Keratinocyte (primary cell): ENCODE measurements at places on chromosomes 5 and 9. TPM values are rescaled to one million over a fixed set of nuclear protein-coding genes. Genes with fewer than 3 reads are reported as not detected.

DNA sequence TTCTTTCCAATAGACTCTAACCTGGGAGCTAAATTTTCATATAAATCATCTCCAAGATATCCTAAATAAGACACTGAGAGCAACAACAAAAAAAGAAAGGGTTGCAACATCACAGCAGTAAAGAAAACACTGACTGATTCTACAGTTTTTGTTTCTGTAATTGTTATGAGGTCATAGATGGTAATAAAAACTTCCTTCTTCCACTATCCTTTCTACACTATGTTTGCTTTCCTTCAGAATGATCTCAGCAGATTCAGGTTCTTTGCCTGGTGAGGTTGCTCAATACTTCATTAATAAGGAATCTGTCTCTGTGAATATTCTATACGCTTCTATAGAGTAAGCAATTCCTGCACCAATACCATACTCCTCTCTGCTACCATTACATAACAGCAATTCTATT lies 835.6 kb upstream of the GRAMD2B start:
- no peak for DNase-seq

- peak; percentile 48 for DNase-seq
These were observed 439.6 kb downstream of the CSNK1G3 start for GRCh38 chr5:123951582-123951977.

DNA sequence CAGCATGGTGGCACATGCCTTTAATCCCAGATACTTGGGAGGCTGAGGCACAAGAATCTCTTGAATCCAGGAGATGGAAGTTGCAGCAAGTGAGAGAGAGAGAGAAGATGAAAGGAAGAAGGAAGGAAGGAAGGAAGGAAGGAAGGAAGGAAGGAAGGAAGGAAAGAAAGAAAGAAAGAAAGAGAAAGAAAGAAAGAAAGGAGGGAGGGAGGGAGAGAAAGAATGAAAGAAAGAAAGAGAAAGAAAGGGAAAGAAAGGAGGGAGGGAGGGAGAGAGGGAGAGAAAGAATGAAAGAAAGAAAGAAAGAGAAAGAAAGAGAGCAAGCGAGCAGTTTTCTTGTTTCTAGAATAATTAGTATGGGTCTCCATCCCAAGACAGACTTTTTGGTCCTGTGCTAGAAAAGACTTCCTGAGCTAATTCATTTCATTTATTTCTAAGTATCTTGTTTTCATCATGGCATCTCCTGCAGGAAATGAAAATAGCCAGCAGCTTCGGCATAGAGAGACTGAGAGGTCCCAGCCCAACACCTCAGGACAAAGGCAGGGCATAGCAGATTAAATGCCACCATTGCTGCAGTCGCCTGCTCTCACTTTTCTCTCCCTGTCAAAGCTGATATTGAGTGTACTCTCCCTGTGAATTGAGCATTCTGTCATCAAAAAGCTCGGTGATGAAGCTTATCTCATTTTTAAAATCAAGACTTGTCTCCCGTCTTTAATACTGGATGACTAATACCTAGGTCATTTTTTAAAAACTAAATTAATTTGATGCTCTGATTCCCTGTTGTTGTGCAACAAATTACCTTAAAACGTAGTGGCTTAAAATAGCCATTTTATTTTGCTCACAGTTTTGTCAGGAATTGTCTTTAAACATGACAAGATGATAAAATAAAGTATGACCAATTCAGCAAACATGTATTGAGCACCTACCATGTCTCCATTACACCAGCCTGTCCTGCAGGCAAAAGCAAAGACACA lies 91.8 kb upstream of the ADRA1B start:
- no peak for DNase-seq

- DNase-seq, result peak; percentile 60
These were observed 31.4 kb upstream of the EGFL7 start for GRCh38 chr9:136631038-136632000.

DNA sequence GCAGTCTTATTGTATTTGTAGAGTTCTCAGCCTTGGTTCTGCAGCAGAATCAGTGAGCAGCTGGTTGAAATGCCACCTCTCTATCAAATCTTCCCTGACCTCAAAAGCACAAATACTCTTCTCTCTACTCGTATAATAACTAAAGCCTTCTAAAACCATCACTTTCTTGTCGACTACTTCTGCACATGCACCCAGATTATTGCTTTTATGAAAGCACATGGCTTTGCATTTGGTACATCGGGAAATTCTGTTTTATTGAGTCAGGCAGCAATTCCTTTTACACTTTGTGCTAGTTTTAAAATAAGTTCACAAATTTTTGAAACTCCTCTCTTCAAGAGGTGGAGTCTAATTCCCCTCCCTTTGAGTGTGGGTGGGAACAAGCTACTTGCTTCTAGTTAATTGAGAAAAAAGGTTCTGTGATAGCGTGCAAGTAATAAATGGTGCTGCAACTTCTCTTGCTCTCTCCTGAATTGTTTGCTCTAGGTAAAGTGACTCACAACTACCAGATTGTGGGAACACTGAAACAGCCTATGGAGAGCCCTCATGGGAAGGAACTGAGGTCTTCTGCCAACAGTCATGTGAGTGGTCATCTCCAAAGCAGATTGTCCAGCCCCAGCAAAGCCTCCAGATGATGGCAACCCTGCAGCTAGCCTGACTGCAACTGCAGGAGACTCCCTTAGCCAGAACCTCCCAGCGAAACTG lies 66.0 kb upstream of the TAF1L start:
- DNase-seq, result no peak

DNA sequence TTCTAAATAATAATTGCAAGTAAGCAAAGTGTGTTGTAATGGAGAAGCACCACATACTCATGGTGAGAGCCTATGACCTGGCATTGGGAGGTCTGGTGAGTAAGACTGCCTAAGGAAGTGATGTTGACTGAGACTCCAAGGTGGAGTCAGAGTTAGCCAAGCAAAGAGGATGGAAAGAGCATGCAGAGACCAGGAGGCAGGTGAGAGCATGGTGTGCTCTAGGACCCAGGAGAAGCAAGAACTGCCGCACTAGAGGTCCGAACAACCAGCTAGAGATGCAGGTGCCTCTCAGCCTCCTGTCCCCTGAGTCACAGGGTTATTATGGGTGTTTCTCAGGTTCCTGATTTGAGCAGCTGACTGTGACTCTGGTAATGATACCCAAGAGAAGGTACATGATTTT lies 27.3 kb downstream of the ANP32B start:
- no peak for DNase-seq

- DNase-seq, result no peak
These were observed 564.4 kb downstream of the SEMA5A start for GRCh38 chr5:8981496-8981895.

DNA sequence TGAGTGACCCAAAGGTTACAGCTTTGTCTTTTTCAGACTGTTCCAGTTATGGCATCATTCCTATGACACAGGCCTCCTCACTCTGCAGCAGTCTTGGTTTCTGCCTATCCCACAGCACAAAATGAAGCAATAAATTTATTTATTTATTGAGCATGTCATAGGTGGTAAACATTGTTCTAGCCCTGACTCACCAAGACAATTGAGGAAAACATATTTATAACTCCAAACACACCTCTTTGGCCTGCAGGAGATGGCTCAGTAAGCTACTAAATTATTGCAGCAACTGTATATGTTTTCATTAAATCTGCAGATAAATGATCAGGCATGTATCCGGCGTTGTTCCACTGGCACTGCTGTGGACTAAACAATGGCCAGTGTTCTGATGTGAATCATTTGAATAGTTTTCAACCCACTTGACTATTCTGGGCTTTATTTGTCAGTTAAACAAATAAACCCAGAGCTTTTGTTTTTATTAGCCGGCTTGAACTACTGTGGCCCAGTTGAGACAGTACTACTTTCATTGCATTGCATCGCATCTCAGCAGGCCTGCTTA lies 83.2 kb downstream of the FOXD1 start:
- DNase-seq, result no peak

- DNase-seq, result no peak
These were observed 100.7 kb upstream of the ERBIN start for GRCh38 chr5:65825408-65826328.

DNA sequence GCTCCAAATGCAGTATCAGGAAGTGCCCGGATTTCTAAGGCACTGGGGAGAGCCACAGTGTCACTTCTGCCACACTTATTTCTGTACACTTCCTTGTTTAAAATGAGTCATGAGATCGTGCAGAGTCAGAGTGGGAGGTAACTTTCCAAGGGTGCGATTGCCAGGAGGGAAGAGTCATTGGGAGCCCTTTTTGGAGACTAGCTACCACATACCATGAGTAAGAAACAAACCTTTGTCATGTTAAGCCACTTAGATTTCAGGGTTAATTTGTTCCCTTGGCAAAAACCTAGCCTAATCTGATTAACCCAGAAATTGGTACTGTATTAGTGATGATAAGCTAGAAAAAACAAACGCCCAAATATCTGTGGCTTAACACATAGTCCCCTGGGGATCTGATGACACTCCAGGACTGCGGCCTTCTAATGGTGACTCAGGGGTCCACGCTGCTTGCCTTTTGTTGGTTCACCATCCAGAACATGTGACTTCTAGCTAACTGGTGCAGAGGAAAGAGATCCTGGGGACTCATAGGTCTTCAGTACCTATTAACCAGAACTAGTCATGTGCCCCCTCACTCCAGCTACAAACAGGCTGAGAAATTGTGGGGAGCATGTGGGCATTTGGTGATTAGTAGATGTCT lies 48.6 kb upstream of the TLE1 start:
- DNase-seq, result peak; percentile 4

- no peak for DNase-seq
These were observed 581.0 kb upstream of the RORB start for GRCh38 chr9:73916016-73916673.

GRCh38 chr5:38780316-38780715 lies 65.5 kb upstream of the OSMR start:
- no peak for DNase-seq

DNA sequence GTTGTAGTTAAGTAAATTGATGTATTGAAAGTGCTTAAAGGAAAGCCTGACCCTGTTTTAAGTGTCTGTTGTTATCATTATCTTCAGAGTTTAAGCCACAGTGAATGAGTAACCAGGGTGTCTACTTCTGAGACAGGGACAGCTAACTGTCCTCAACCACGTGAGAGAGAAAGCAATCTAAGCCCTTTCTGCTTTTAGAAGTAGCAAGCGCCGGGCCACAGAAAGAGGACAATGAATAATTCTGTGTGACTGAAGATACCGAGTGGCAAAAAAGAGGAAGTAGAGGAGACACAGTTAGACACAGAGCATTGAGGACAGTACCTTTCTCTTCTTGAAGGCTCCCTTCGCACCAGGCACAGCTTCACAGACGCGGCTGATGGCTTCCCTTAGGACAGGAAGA lies 86.3 kb downstream of the S1PR3 start:
- DNase-seq, result no peak

- no peak for DNase-seq
These were observed 529 bp downstream of the UBAC1 start for GRCh38 chr9:135960411-135961276.

GRCh38 chr5:152388610-152389009 lies 16.5 kb downstream of the NMUR2 start:
- no peak for DNase-seq

GRCh38 chr5:96079075-96079474 lies 117.4 kb upstream of the ELL2 start:
- no peak for DNase-seq

- DNase-seq, result no peak
These were observed 5.1 kb upstream of the HEXB start for GRCh38 chr5:74679966-74680365.

DNA sequence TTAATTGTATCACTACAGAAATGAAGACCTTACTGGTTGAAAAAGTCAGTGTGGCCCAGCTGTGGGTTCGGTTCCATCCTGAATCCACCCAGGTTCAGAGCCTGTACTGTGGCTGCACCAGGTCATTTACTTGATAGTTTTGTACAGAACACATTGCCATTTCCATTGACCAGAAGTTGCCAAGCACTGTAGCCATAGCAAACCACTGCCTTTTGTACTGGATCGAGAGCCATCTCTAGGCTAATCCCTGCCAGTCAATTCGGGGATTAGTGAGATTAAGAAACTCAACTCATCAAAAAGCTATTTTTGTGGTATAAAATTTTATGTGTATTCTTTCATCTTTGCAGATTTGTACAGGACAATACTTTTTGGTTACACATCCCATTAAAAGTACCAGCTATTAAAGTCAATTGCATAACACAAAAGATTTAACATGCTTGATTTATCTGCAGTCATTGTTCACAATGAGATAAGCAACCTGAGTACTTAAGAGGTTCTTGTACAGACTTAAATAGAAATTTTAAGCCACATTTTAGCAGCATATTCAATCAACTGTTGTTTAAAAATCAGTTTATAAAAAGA lies 108.5 kb upstream of the OTULINL start:
- DNase-seq, result no peak

GRCh38 chr5:76582230-76583162 lies 40.7 kb downstream of the F2RL2 start:
- DNase-seq, result no peak

DNA sequence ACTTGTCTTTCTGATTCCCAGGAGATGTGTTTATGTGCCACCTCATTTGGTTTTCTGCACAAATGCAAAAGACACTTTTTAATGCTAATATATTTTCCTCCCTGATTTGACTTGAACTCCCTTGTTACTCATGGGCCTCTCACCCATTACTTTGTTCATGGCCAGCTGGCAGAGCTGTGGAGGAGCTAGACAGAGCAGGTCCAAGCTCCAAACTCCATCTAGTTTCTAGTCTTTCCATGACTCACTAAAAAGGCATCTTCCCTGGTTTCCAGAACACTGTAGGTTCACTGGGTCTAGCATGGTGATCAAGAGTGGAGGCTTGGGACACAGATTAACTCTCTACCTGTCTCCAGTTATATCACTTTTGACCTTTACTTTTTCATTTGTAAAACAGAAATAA lies 161.0 kb upstream of the SLC28A3 start:
- no peak for DNase-seq

- DNase-seq, result no peak
These were observed 190.6 kb downstream of the DAB2IP start for GRCh38 chr9:121841771-121842611.

GRCh38 chr9:131992906-131993657 lies 86.6 kb downstream of the MED27 start:
- no peak for DNase-seq

- no peak for DNase-seq
These were observed 29.6 kb downstream of the RNF145 start for GRCh38 chr5:159179529-159180305.

DNA sequence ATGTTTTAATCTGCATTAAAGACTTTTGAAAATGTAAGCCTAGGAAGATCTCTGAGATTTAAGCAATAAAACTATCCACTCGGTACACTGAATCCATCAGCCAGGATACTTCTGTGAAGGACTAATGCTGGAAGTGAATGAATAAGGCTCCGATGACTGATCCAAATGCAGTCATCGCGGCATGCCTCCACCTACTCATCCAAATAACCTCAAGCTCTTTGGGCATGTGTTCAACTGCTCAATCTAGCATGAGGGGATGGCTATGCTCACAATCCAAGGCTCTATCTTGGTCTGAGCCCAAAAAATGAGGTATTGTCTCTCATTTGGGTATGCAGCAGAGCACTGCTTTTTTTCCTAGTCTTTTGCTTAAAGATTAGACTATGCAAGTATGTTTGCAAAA lies 19.2 kb downstream of the MARCHF3 start:
- no peak for DNase-seq

The THG1L gene
- polyA plus RNA-seq, result 15.9 to 23.4 TPM (median 18.4 TPM) in 3 replicates

The LEAP2 gene
- 0.28 to 1.2 TPM (median 0.50 TPM) in 3 replicates for polyA plus RNA-seq

The ANKRD31 gene
- polyA plus RNA-seq, result 0.03 to 0.18 TPM (median 0.12 TPM) in 3 replicates

The ADGRV1 gene
- 0.03 to 0.28 TPM (median 0.05 TPM) in 3 replicates for polyA plus RNA-seq

The TERT gene
- polyA plus RNA-seq, result not detected in 3 replicates

The FAT2 gene
- polyA plus RNA-seq, result 35.0 to 58.0 TPM (median 51.5 TPM) in 3 replicates

The DCTN3 gene
- 71.0 to 129 TPM (median 106 TPM) in 3 replicates for polyA plus RNA-seq

The PCDHB14 gene
- 0.13 to 0.41 TPM (median 0.20 TPM) in 3 replicates for polyA plus RNA-seq

The UBE2QL1 gene
- polyA plus RNA-seq, result not detected in 3 replicates

The CCDC152 gene
- 0.24 to 0.71 TPM (median 0.33 TPM) in 3 replicates for polyA plus RNA-seq

The PCDHGA5 gene
- polyA plus RNA-seq, result 0.01 to 0.07 TPM (median 0.06 TPM) in 3 replicates

The SAXO1 gene
- not detected in 3 replicates for polyA plus RNA-seq
